ENCODE measurements at places on chromosomes 11 and 22.
A peak's percentile ranks its signal among the peaks of the same experiment; 100 is the strongest.

DNA sequence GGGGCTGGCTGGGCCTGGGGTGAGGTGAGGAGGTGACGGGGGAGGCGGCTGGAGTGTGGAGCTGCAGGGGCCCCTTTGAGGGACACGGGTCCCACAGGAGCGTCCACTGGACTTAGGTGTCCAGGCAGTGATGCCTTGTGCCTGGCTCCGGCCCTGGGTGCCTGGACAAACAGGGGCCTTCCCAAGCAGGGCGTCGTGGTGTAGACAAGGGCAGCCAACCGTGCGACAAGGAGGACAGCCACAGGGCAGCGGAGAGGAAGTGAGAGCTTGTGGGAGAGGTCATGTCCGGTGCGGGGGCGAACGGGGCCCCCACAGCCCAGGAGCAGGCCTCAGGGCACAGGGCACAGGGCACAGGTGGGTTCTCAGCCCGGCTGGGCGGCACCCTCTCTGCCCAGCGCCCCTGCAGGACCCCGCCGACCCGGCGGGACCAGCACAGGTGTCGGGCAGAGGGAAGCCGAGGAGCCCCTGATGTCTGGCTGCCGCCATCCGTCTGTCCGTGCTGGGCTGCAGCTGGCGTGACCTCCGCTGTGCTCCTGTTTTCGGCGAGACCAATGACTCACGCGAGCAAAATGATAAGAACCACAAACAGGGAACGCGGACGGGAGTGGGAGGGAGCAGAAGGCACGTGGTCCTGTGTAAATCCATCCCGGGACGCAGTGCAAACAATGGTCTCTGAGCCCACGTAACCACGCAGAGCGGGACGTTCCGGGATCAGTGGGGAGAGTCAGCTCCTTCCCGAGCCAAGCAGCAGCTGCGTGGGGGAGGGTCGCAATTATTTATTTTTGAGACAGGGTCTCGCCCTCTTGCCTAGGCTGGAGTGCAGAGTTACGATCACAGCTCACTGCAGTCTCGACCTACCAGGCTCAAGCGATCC is 49.1 kb upstream of the A4GALT start:
- DNase-seq = peak; percentile 54

- DNase-seq = no peak
Observed at GRCh38 chr11:28505232-28505631, 397.0 kb downstream of the METTL15 start.

DNA sequence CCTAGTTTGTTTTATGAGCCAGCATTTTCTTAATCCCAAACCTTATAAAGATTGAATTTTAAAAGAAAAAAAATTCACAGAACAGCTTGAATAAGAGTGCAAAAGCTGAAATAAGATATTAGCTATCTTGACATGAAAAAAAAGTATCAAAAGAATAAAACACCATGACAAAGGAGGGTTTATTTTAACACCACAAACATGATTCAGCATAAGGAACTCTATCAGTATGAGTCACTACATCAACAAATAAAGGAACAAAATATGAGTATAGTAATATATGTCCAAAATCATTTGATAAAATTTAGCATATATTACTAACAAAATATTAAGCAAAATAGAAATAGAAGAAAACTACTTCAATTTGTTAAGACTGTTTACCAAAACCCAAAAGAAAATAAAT is 9.6 kb upstream of the LMO1 start:
- no peak for DNase-seq

- no peak for DNase-seq
Observed at GRCh38 chr11:127345819-127346459, 345.4 kb upstream of the KIRREL3 start.

- no peak for DNase-seq
Observed at GRCh38 chr11:8363921-8364320, 100.2 kb upstream of the LMO1 start.

- no peak for DNase-seq
Observed at GRCh38 chr11:65764434-65764833, 16.3 kb downstream of the AP5B1 start.

- no peak for DNase-seq
Observed at GRCh38 chr22:50684986-50685385, 12.4 kb downstream of the SHANK3 start.

- no peak for DNase-seq
Observed at GRCh38 chr11:75800728-75801361, 14.2 kb upstream of the UVRAG start.

DNA sequence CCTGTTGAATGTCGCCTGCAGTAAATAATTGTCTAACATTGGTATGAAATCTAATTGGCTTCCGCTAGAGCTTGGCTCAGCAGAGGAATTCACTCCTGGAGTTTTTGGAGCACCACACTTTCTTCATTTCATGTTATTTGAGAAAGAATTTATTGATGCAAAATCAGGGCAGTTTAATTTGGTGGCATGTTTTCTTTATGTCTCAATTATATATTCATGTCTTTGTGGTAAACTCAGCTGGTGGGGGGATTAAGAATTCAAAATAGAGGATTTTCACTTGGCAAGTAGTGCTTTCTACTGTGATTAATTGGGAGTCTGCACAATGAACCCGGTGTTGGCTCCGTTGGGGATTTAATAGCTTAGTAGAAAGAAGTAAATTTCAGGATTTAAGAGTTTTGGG is 784.4 kb downstream of the NTM start:
- DNase-seq = no peak

GRCh38 chr11:36069576-36070212 is 125.8 kb downstream of the LDLRAD3 start:
- DNase-seq = no peak

- DNase-seq = no peak
Observed at GRCh38 chr11:121463689-121464335, 11.0 kb upstream of the SORL1-AS1 start.

GRCh38 chr11:92867913-92868619 is 101.4 kb upstream of the MTNR1B start:
- no peak for DNase-seq

- no peak for DNase-seq
Observed at GRCh38 chr22:31637447-31637890, 24.5 kb downstream of the PISD start.

DNA sequence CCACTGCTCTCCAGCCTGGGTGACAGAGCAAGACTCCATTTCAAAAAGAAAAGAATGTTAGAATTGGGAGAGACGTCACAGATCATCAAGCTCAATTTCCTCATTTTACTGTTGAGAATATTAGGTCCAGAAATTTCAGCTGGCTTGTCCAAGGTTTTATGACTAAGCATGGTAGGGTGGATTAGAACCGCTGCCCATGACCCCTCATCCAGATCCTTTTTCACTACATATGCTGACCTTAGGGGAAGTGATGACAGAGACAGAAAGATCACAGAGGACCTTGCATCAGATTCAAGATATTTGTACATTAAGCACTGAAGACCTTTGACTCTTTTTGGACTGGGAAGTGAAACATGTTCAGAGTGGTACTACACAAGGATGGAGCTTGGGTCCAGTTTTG is 134.5 kb downstream of the ADAMTS15 start:
- DNase-seq = no peak

DNA sequence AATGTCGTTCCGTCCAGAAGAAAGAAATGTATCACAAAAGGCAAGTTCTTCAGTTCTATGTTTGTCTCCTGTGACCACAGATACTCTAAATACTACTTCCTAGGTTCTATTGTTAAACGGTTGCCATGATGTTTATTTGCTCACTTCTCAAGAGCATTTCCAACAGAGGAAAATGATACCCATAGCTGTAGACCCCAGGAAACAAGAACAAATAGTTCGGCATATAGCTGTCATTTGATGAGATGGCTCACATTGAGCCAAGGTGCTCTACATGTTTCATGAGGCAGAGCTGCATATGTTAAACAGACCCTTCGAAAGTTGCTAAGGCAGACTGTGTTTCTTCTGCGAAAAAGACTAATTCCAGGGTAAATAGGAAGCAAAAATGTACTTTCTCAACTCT is 15.4 kb upstream of the ANGPTL5 start:
- DNase-seq = no peak

GRCh38 chr11:113629562-113629961 is 76.5 kb downstream of the TMPRSS5 start:
- no peak for DNase-seq

- DNase-seq = no peak
Observed at GRCh38 chr11:112221274-112221835, 4.9 kb upstream of the PTS start.

DNA sequence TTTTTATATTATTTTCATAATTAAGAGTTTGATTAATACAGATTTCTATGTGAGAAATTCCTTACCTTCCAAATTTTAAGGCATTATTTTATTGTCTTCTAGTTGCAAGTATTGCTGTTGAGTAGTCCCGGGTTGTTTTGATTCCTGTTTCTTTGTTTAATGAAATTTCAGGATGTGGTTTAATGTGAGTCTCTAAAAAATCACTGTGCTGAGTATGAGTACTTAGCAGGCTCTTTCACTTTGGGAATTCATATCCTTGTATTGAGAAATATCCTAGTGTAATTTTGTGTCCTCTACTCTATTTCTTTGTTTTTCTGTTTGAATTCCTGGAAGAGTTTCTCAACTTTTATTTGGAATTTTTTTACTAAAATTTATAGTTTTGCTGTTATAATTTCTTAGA is 113.2 kb downstream of the TMEM135 start:
- no peak for DNase-seq

DNA sequence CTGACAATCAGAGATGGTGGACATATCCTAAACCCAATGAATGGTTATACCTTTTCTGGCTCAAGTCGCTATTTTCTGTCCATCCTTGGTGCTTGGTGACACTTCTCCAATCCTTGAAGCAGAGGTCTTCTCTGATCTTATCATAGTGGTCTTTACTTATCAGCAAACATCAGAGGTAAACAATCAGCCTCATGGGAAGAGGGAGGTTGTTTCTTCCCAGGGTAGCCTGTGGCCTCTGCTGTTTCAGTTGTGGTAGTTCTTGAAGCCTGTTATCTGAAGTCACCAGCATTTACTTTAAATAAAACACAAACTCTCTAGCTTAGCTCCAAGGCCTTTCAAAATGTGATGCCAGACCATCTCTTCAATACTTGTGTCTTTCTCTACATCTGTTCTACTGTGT is 66.7 kb downstream of the RRM1 start:
- no peak for DNase-seq
